ENCODE measurements at places on chromosomes 5 and 9.
A peak's percentile ranks its signal among the peaks of the same experiment; 100 is the strongest.

DNA sequence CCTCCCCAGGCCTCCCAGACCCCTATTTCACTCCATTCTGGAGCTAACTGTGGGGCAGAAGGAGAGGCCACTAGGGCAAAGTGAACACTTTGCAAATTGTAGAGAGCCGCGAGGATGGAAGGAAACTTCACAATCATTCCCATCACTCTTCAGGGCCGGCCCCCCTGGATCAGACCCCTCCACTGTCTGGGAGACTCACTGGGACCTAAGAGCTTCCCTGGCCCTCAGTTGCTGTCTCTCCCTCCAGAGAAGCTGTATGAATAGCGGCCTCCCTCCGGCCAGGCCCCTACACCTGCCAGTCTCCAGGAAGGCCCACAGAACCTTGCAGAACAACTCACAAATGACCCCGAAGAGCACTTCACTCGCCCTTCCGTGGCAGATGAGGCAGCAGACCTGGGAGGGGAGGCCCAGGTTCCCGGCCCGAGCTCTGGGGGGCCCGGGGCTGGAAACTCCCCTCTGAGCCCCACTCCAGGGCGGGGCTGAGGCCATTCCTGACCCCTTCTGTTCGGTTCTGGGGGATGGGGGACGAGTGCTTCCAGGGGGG, 141.9 kb upstream of the IER5L start:
- no peak for DNase-seq

DNA sequence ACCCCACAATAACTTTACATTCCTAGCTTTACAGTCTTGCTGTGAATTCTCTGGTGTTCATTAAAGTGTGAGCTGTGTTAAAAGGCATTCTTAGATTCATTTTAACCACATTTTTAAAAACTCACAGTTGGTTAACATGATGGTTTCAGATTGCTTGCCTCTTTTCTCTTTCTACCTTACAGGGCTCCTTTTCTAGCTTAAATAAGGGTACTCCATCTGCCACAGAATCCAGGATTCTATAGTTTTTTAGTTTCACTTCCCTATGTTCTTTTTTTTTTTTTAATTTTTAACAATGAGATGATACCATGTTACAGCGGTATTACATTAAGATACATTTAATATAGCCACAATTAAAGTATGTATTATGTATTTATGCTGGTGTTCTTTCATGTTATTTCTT, 3.9 kb upstream of the FBXO4 start:
- no peak for DNase-seq

- no peak for DNase-seq
Measured at GRCh38 chr9:17536027-17536426, 42.8 kb upstream of the SH3GL2 start.

- DNase-seq = no peak
Measured at GRCh38 chr5:24681106-24681505, 36.3 kb upstream of the CDH10 start.

- no peak for DNase-seq
Measured at GRCh38 chr5:135642488-135642870, 63.7 kb upstream of the CXCL14 start.

- no peak for DNase-seq
Measured at GRCh38 chr9:27088981-27089380, 20.0 kb upstream of the TEK start.

DNA sequence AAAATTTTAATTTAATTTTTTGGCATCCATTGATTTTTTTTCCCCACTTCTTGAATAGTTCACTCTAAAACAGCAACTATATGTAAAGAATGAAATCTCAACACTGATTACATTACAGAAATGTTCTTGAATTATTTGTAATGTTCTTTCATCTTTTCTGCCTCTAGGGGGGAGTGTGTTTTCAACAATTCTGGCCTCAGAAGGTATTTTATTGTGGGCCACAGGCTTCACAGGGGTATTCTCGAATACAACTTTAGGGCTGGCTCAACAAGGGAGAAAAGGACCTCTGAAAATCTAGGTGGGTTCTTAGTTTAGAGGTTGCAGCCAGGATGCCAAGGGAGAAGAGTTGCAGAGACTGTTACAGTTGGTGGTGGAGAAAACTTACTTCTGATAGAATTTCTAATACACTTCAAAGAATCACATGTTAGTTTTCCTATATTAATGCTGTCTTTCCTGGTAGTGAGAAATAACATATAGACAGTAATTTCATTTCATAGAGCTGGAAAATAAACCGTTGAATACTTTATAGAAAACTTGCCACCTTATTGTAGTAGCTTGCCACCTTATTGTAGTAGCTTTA, 3.6 kb upstream of the NPR3 start:
- DNase-seq = no peak

DNA sequence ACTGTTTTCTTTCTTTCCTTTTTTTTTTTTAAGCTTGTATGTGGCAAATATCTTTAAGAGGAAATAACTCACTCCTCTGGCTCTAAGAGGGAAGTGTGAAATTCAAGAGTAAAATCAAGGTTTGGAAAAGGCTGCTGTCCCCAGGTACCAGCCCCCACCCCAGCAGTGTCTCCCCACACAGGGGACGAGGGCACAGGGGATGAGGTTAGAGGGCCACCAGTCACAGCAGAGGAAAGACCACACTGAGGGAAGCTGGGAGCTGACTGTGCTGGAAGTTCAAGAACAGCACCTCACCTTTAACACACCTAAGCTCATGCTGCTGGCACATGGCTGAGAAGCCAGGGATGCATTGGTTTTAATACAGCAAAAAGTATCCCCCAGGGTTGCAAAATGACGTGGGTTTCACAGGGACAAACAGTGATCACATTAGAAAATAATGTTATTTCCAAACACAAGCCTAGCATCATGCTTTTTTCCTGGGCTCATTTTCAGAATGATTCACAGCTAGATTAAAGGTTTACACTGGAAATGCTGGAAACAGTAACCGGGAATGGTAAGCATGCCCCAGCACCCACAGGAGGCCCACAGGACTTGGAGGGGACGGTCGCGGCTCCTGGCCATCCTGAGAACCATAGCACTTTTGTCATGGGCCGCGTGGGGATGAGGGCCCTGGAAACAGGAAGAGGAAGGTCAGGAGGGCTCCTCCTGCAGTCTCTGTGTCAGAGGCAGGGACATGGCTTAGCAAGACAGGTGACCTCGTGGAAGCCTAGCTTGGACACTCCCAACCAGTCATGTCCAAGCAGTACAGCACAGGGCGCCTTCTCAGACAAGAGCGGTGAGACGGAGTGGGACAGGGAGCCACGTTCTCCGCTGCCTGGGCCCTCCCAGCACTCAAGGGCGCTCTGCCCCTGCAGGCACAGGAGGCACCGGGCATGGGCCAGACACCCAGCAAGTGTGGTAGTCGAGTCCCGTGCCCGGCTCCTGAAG, 6.9 kb downstream of the LPCAT1 start:
- no peak for DNase-seq

- DNase-seq = no peak
Measured at GRCh38 chr5:153824909-153825308, 213.8 kb downstream of the FAM114A2 start.

DNA sequence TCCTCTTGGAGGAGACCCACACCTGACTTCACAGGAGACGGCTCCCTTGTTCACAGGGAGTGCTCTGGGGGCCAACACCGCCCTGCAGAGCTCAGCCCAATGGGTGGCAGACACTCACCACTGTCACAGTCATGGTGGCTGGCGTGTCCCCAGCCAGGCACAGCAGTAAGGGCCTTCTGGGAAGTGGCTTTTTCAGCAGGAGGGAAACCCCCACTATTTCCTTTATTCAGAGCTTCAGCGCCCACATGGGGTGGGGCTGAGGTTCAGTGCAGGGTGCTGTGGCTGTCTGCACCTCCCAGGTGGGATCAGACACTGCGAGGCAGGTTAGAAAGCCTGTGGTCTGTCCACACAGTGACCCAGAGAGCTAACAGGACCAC, 3.6 kb upstream of the SNAPC4 start:
- peak; percentile 71 for DNase-seq

GRCh38 chr9:97900738-97901565, 21.3 kb downstream of the TRMO start:
- DNase-seq = no peak

GRCh38 chr5:92402045-92402444, 1018.9 kb upstream of the ARRDC3 start:
- no peak for DNase-seq

GRCh38 chr5:101102506-101102905, 199.4 kb upstream of the ST8SIA4 start:
- no peak for DNase-seq
